ENCODE measurements at places on chromosomes 1 and 21. TPM values are rescaled to one million over a fixed set of nuclear protein-coding genes. Genes with fewer than 3 reads are reported as not detected.

- DNase-seq: peak; percentile 25
Observed at GRCh38 chr1:198088360-198089071, 68.3 kb upstream of the NEK7 start.

The LMOD1 gene
- not detected for total RNA-seq

DNA sequence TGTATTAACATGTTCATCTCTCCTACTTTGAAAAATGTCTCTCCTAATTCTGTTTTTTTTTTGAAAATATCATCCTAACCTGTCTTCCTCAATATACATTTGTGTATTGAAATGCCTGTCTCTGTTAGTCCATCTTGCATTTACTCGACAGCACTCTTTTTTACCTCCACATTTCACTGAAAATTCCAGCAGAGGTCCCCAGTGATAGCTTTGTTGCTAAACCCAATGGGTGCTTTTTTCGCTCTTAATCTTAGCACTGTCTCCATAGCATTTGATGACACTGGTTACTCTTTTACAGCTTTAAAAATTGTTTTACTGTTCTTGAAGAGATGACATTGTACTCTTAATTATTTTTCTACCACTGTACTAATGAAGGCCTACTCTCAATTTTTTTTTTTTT is 10.8 kb downstream of the OSBPL9 start:
- no peak for DNase-seq

DNA sequence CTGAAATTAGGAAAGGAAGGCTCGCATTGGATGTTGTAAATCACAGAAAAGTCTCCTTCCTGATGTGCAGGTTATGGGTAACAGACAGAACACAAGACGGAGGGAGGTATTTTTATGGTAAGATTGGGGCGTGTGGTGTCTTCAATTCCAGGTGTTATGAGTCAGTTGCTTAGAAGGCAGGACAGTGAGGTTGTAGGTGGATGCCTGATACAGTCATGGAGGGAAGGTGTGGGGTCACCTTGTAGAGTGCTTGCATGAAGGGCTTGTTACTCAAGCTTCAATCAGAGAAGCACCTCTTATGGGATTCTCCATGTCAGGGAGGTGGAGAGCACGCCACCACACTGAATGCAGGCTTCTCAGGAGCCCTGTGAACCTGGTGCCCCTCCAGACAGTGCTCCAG is 63.1 kb downstream of the C1orf21 start:
- DNase-seq: no peak

GRCh38 chr1:38456531-38456876 is 403.1 kb downstream of the RRAGC start:
- DNase-seq: no peak

DNA sequence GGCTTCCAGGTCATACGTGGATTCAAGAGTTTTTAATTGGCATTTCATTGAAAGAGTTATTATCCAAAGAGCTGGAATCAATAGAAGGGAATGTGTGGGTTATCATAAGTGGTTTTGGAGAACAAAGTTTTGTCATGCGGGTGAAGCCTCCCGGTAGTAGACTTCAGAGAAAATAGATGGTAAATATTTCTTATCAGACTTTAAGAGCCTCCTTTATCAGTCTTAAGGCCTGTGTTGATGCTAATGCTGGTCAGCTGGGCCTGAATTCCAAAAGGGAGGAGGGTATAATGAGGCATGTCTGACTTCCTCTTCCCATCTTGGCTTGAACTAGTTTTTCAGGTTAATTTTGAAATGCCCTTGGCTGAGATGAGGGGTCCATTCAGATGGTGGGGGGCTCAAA is 89.7 kb downstream of the ITSN1 start:
- DNase-seq: no peak

Measured in glomerular endothelial cell (primary cell).